ENCODE measurements at places on chromosomes 13 and 19.
A peak's percentile ranks its signal among the peaks of the same experiment; 100 is the strongest.

GRCh38 chr13:52862358-52863206 is 14.1 kb upstream of the PCDH8 start:
- DNase-seq = no peak

DNA sequence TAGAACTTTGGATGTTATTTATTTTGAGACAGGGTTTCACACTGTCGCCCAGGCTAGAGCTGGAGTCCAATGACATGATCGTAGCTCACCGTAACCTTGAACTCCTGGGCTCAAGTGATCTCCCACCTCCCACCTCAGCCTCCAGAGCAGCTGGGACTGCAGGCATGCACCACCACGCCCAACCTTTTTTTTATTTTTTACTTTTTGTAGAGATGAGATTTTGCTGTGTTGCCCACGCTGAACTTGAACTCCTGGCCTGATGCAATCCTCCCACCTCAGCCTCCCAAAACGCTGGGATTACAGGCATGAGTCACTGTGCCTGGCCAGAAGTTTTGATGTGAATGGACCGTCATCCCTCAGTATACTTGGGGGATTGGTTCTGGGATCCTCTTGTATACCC is 13.7 kb downstream of the ANKRD27 start:
- peak; percentile 15 for DNase-seq

GRCh38 chr19:4094761-4095487 is 28.2 kb upstream of the ZBTB7A start:
- DNase-seq = no peak

DNA sequence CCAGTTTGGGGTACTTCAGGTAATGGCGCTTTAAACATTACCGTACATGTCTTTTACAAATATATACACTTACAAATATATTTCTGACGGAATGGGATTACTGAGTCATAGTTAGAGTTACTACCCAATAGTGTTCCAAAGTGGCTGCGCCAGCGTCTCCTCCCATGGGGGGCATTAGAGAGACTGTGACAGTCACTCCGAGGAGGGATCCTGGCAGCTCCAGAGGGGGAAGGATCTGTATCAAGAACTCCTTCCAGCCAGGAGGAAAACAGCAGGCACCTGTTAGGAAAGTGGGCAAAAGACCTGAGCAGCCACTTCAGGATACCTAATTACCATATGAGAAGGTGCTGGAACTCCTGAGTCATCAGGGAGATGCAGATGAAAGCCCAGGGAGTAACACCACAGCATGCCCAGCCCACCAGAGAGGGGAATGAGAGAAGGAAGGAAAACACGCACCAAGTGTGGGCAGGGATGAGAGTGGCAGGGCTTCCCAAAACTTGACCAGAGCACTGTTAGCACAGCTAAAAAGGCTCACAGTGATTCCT is 52.9 kb downstream of the SLC7A9 start:
- no peak for DNase-seq

GRCh38 chr13:77002590-77003190 is 10.8 kb downstream of the CLN5 start:
- peak; percentile 59 for DNase-seq

DNA sequence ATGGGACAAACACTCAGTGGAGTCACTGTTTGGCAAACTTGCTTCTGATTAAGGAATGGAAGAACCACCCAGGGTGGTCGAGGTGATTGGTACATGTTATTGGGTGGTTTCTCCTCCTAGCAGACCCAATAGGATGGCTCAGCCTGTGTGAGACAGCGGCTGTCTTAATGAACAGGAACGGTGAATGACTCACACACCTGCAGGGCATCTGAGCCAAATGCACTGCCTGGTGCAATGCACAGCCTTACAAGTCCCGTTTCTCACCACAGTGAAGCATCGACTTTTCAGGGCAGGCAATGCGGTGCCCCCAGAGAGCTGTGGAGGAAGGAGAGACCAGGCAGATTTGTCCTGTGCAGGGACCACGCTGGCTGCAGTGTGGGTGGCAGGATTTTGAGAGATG is 238.5 kb downstream of the FGF9 start:
- DNase-seq = no peak

DNA sequence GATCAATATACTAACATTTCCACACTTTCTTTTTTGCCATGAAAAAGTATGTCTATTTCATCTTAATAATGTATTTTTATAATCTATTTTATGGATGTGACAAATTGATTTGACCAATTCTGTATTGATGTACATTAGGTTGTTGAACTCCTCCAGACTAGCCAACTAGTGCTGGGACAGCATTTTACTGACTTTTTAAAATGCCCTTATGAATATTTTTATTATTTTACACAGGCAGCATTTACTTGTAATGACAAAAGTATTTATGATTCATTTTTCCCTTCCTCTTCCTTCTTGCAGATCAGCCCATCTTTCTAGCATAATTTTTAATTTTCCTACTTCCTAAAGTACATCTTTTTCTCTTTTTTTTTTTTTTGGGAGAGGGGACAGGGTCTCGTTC is 918 bp upstream of the FUZ start:
- DNase-seq = no peak

DNA sequence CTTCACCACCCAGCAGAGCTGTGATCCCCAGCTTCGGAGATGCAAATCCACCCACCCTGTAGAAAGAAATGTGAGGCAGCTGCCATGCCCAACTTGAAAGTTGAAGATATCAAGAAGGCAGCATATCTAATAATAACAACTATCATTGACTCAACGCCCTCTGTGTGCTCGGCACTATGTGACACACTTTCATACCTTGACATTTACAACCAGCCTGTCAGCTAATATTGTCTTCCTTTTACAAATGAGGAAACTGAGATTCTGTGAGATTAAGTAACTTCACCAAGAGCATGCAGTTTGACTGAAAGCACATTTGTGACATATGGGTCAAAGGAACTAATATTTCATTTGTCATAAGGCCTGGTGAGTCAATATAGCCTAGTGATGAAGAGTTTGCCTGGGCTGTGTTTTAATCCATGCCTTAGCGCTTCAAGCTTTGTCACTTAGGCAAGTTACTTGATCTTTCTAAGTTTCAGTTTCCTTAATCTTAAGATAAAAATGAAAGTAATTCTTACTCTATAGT is 137.0 kb downstream of the FLT1 start:
- peak; percentile 35 for DNase-seq

- DNase-seq = peak; percentile 70
Observed at GRCh38 chr19:5352229-5352763, 11.7 kb upstream of the PTPRS start.

DNA sequence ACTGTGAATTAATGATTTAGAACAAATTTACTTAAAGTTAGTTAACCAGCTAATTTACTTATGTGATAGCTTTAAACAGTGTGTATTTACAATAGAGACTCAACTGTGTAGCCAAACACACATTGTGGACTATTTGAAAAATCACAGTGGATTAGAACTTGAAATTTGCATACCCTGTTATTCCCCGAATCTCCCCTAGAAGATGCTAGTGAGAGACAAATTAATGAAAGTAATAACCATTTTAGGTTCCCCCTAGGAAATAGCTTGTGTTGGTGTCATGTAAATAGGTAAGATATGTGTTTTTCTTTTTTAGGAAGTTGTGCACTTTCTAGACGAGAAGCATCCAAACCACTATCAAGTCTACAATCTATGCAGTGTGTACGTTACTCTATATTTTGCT is 98.5 kb downstream of the C1QTNF9 start:
- peak; percentile 12 for DNase-seq

GRCh38 chr19:41595258-41595889 is 19.4 kb downstream of the CEACAM21 start:
- DNase-seq = peak; percentile 88

DNA sequence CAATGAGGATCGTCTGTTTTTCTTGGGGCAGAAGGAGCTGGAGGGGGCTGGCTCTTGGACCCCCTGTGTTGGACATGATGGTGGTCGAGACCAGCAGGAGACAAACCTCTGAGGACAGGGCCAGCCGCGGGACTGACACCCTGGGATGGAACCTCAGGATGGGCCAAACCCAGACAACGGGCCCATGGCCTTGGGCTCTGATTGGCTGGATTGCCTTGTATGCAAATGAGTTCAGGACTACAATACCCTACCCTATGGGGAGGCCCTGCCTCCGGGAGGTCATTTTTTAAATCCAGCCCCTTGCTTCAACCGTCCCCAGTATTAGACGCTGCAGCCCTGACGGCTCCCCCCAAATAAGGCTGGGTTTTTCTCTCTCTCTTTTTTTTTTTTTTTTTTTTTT is 22.0 kb downstream of the SLC5A5 start:
- no peak for DNase-seq

DNA sequence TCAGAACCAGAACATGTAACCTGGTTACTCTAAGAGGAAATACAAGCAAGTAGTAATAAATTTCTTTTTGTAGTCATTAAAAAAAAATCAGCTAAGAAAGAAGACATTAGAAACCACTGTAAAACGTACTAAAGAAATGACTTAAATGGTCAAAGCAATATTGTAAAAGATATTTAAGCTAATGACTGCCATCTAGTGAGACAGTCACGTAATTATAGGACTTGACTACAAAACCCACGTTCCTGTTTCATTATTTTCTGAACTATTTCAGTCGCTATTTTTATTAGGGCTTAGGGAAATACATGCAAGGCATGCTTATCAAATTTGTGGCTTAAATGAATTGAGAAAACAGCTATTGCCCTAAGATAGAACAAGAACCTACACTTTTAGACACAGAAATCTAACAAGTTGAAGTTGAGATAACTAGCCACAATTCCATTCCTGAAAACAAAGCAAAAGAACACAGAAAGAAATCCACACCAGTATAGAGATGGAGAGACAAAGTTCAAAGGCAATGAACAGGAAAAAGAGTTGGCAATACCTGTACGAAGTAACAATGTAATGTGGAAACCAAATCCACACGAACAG is 17.9 kb downstream of the ALG5 start:
- peak; percentile 77 for DNase-seq

DNA sequence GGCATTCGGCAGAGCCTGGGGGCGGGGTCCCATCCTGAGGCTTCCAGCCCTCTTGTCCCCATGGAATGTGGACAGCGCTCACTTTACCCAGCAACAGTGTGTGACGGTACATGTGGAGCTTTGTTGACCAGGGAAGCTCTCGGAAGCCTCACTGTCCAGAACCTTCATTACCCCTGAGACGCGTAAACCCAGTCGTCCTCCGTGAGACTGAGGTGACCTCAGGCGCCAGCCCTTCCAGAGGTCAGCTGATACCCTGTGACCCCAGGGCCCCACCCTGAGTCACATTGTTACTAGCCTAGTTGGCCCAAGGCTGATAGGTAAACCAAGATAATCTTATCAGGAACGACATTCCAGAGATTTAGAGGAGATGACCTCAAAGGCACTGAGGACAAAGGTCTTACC is 10.2 kb upstream of the TMEM160 start:
- DNase-seq = no peak

GRCh38 chr13:21015284-21015683 is 46.1 kb downstream of the LATS2 start:
- peak; percentile 79 for DNase-seq

- no peak for DNase-seq
Observed at GRCh38 chr19:47762615-47763308, 15.7 kb upstream of the SELENOW start.

DNA sequence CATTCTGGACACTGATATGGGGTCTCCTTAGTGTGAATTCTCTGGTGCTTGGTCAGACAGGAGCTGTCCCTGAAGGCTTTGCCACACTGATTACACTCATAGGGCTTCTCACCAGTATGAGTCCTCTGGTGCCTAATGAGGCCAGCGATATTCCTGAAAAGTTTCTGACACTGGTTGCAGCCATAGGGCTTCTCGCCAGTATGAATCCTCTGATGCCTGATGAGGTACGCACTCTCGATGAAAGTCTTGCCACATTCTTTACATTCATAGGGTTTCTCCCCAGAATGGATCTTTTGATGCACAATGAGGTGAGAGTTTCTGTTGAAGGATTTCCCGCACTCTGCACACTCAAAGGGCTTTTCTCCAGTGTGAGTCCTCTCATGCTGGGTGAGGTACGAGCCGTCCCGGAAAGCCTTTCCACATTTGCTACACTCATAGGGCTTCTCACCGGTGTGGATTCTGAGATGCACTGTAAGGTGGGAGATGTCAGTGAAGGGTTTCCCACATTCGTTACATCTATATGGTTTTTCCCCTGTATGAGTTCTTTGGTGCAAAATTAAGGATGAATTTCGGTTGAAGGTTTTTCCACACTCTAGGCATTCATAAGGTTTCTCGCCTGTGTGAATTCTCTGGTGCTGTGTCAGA is 22.4 kb downstream of the ZNF329 start:
- peak; percentile 30 for DNase-seq

GRCh38 chr19:13079542-13079986 is 23.1 kb downstream of the LYL1 start:
- no peak for DNase-seq

GRCh38 chr13:34391076-34391475 is 551.0 kb upstream of the NBEA start:
- peak; percentile 60 for DNase-seq

- peak; percentile 70 for DNase-seq
Observed at GRCh38 chr13:83499286-83499685, 383.0 kb downstream of the SLITRK1 start.

DNA sequence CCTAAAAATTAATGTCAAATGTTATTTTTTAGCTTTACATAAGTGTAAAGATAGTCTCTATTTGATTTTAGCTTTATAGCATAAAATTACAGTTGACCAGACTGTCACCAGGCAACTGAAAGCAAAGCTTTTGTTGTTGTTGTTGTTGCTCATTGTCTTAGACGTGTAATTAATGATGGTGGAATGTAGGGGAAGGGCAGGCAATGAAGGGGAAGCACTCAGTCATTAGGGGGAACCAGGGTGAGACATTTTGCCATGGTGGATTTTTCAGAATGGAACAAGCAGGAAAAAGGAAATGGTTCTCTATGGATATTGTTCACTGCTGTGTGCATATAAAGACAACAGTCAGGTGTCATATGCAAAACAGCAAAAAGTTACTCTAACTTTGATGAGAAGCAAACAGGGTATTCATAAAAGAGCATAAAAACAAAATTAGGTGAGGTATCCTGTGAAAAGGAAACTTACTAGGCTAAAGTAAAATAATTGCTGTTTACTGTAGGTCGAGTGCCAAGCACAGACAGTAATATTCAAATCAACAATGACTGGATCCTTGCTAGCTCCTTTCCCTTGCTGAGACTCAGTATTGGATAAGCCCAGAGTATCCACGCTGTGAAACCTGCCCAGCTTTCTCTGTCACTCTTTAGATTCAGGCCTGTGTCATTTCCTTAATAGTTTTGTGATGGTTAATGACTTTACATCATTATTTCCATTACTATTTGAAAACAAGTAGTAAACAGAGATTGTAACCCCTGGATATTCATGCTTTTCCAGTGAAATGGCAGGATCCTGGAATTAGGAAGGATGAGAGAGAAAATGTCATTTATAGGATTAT is 110.5 kb downstream of the LRCH1 start:
- DNase-seq = peak; percentile 51
